CD4-positive, alpha-beta T cell treated with Interleukin-17A for 1 hour (primary cell): ENCODE measurements at places on chromosomes 5 and 9.

DNA sequence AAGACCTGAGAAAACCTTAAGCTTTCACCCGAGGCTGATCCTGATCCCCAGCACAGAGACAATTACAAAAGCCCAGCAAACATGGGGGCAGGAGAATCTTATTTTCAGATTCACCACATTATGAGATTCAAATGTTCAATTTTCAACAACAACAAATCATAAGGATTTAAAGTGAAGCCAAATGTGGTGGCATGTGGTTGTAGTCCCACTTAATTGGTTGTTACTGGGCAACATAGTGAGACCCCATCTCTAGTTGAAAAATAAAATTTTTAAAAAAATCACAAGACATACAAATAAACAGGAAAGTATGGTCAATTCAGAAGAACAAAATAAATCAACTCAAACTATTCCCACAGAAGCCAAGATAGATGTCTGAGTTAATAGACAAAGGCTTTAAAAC lies 3.9 kb upstream of the RABGAP1 start:
- DNase-seq: no peak

- DNase-seq: no peak
Measured at GRCh38 chr9:13520069-13520468, 240.6 kb upstream of the MPDZ start.

DNA sequence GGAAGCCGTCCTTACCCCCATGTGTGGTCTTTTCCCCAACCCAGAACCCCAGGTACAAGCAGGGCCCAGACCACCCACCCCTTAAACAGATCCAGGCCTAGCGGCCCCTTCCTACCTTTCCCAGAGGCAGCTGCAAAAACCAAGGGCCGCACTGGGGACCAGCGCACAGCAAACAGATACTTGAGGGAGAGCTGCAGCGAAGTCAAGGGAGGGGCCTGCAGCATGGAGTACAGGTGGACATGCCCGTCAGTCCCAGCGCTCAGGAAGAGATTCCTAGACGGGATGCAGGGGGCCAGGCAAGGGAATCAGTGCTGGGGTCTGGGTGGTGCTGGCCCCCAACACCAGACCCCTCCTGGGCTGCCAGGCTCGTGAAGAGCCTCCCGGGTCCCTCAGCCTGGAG lies 22.5 kb downstream of the DYNC2I2 start:
- DNase-seq: no peak

DNA sequence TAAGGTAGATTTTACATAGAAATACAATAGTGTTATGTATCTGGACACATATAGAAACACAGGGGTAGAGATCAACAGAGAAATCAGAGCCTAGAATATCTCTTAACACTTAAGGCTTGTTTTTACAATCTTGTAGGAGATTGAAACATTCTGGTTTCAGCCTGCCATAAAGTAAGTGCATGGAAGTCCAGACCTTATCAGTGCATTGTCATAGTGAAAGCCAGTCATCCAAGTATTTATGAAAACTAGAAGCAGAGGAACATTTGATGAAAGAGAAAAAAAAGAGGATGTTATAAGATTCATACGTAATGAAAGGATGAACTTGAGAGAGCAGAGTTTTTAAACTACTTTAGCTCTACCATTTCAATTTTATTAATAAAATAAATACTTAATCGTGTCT lies 194.3 kb upstream of the TRPC7 start:
- no peak for DNase-seq

DNA sequence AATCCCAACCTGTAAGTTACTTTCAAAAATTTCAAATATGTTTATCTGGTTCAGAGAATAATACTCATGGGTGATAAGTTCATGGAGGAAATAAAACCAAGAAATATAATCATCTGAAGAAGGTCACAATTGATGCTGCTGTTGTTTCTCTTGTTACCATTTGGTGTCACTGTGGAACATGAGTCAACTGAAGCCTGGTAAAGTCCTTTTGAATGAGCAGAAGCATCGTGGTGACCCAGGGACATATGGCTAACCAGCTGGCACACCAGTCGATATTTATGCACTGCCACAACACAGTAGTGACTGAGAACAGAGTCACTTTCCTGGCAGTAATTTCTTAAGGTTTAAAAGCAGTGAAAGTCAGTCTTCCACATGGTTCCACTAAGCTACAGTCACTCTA lies 612.9 kb upstream of the TLE4 start:
- no peak for DNase-seq

DNA sequence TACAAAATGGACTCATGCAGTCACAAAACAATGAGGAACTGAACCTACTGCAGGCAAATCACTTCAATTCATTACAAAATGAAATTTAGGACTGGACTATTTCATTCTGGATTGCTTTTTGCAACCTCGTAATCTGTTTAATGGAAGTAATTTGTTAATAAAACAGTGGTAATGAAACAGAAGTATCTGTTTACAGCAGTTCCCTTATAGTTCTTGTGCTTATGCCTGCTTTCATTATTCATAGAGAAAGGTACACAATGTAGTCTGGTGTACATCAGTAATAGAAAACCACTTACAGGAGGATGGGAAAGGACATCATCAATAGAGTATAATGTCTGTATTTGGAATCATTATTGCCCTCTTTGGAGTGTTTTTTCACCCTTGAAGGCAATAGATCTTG lies 389.2 kb upstream of the NUDT12 start:
- DNase-seq: no peak
